Motor neuron (in vitro differentiated cells): ENCODE measurements at places on chromosomes 16 and 17.

DNA sequence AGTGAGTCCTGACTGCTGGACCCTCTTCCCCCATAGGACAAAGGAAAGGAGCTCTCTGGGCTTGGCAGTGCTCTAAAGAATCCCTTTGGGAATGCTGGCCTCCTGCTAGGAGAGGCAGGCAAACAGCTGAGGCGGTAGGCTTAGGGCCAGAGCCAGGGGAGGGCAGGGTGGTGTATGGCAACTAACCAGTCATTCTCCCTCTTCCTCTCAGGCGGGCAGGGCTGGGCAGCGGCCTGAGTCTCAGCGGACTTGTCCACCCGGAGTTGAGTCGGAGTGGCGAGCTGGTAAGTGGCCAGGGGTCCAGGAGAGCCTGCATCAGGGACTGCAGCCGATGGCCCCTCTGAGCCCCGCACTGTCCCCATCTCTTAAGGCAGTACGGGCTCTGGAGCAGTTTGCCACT is 4.4 kb downstream of the ACADVL start:
- no peak for ATAC-seq

DNA sequence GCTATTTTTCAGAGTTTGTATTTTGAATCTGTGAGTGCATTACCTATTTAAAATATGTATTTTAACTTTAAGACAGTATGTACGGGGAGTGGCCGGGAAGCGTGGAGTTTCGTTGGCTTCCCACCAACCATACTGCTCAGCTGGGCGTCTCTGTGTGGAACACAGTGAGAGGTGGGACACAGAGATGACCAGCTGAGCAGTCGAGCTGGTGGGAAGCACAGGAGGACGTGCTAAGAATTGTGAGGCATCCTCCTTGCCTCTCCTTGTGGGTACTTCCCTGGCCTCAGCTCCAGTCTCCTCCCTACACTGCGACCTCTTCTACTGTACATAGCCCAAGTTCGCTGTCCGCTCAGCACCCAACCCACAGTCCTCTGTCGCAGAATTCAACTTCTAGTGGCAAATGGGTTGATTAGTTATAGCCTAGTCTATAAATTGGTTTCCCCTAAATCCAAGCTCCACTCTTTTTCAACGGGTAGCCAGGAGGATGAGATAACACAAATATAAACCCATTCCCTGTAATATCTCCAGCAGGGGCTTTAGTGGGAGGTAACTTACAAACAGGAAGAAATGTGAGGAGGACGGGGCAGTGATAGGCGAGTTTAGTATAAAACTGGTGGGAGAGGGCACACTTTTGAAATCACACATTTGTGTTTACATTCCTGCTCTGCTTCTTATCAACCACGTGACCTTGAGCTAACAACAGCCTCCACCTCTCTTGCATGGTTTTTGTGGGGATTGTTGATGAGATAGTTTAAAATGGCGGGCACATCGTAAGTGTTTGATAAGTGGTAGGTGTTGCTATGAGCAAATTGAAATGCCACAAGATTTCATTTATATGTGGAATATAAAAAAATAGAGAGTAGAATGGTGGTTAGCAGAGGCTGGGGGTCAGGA is 211.9 kb upstream of the HS3ST3A1 start:
- no peak for ATAC-seq

DNA sequence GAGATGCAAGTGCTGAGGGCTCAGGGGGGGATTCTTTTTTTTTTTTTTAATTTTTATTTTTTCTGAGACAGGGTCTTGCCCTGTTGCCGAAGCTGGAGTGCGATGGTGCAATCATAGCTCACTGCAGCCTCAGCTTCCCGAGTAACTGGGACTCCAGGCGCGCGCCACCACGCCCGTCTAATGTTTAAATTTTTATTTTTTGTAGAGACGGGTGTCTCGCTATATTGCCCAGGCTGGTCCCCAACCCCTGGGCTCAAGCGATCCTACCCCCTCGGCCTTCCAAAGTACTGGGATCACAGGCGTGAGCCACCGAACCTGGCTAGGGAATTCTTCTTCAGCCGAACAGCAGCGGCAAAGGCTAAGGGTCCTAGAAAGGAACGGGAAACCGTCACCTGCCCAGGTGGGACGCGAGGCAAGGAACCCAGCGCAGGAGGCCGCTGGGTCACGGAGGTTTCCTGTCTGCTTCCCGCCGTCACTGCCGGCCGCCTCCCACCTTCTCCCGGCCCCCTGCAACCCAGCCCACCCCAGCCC is 13.3 kb upstream of the OR1F1 start:
- ATAC-seq, result no peak

- ATAC-seq, result no peak
Observed at GRCh38 chr16:81997738-81998137, 13.5 kb downstream of the SDR42E1 start.

GRCh38 chr16:9097266-9098219 is 6.1 kb downstream of the HAPSTR1 start:
- ATAC-seq, result peak; percentile 4
